ENCODE measurements at places on chromosomes 3 and 15. TPM values are rescaled to one million over a fixed set of nuclear protein-coding genes. Genes with fewer than 3 reads are reported as not detected.
A peak's percentile ranks its signal among the peaks of the same experiment; 100 is the strongest.

- no peaks in the 10 kb centered on the region for H3K36me3 ChIP-seq
- H3K27me3 ChIP-seq: no peaks in the 10 kb centered on the region
- H3K4me1 ChIP-seq: no peaks in the 10 kb centered on the region
Observed at GRCh38 chr3:31421314-31422048, 111.2 kb upstream of the STT3B start.

GRCh38 chr3:150146991-150147761 lies 176.5 kb upstream of the PFN2 start:
- H3K27ac ChIP-seq: peak overlapping the region; percentile 65
- no peak overlapping the region for H3K4me3 ChIP-seq
- no peaks in the 10 kb centered on the region for H3K4me1 ChIP-seq
- no peaks in the 10 kb centered on the region for H3K36me3 ChIP-seq
- H3K27me3 ChIP-seq: no peaks in the 10 kb centered on the region

DNA sequence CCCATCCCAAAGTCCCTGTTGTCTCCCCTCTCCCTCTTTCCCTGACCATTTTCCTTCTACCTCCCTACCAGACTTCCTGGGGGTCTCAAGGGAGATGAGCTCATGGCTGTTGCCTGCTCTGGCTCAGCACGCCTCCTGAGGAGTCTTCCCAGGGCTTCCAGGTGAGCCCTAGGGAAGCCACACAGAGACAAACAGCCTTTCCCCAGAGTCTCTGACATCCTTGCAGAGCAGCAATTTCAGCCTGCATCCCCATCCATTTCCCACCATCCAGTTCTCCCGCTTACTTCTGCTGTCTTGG lies 189.2 kb upstream of the LINGO1 start:
- H3K36me3 ChIP-seq: no peaks in the 10 kb centered on the region
- H3K4me3 ChIP-seq: no peak overlapping the region
- peaks cover 43% of the 10 kb centered on the region for H3K27me3 ChIP-seq
- DNase-seq: no peak

GRCh38 chr3:69290006-69290405 lies 95.9 kb downstream of the FRMD4B start:
- no peak for DNase-seq
- no peaks in the 10 kb centered on the region for H3K36me3 ChIP-seq
- H3K27ac ChIP-seq: no peak overlapping the region
- H3K4me3 ChIP-seq: no peak overlapping the region

- H3K4me1 ChIP-seq: no peaks in the 10 kb centered on the region
- H3K36me3 ChIP-seq: no peaks in the 10 kb centered on the region
- no peak overlapping the region for H3K27ac ChIP-seq
- no peak overlapping the region for H3K4me3 ChIP-seq
- no peak for DNase-seq
Observed at GRCh38 chr15:100940767-100941379, 21.7 kb downstream of the LRRK1 start.

GRCh38 chr15:40875991-40876730 lies 2.1 kb upstream of the RHOV start:
- no peaks in the 10 kb centered on the region for H3K27me3 ChIP-seq
- H3K4me3 ChIP-seq: no peak overlapping the region
- no peak for DNase-seq
- peaks cover 13% of the 10 kb centered on the region for H3K4me1 ChIP-seq
- no peak overlapping the region for H3K27ac ChIP-seq

GRCh38 chr3:48716508-48716981 lies 476 bp downstream of the IP6K2 start:
- H3K36me3 ChIP-seq: peaks cover 4% of the 10 kb centered on the region
- DNase-seq: peak; percentile 66

Gene FBXO40
- not detected for polyA plus RNA-seq

Gene CCR9
- polyA plus RNA-seq: 0.22 TPM

Gene RTP4
- 7.6 TPM for polyA plus RNA-seq

Gene PTH1R
- polyA plus RNA-seq: 0.67 TPM

Measured in small intestine (tissue), 16 donors.